ENCODE measurements at places on chromosomes 6 and 20. TPM values are rescaled to one million over a fixed set of nuclear protein-coding genes. Genes with fewer than 3 reads are reported as not detected.

The CLDN20 gene
- not detected for total RNA-seq

The CTAGE9 gene
- not detected for total RNA-seq

The RBBP8NL gene
- not detected for total RNA-seq

The QRSL1 gene
- total RNA-seq = 16.7 TPM

The ZKSCAN3 gene
- 4.7 TPM for total RNA-seq

The OR2H2 gene
- not detected for total RNA-seq

The CAGE1 gene
- total RNA-seq = not detected

The GTSF1L gene
- total RNA-seq = not detected

The LRRC1 gene
- total RNA-seq = 4.1 TPM

The UNC5CL gene
- 0.41 TPM for total RNA-seq

The PPP1R3G gene
- total RNA-seq = 6.5 TPM

The LMBRD1 gene
- total RNA-seq = 42.8 TPM

The SPINT3 gene
- not detected for total RNA-seq

GRCh38 chr6:159062564-159062945 lies 17.8 kb upstream of the TAGAP start:
- no peak for DNase-seq

DNA sequence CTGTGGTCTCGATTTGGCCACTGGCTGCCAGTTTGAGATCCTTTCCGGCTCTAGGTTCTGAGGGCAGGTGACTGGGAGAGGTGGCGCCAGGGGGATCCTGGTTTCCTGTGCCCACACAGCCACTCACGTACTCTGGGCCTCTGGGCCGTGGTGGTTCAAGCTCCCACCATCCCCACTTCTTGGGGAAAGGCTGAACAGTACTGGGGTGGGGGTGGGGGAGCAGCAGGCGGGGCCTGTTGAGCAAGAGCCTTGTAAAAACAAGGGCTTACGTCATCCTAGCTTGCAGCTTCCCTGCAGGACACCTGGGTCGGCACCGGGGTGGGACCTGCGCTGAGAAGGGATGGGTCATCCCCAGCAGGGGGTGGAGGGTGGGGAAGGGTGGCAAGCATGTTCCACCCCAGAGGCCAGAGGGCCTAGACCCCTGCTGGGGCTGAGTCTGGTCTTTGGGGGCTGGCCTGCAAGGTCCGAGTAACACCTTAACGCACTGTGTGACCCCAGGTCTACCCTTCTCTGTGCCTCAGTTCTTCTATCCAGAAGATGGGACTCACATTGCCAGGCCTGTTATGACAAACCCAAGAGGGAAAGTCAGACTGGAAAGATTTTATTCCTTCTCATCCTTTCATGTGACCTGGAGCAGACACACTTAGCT lies 3.1 kb upstream of the CEBPB start:
- DNase-seq = peak; percentile 36

- DNase-seq = no peak
Measured at GRCh38 chr20:60271597-60271996, 313.4 kb downstream of the CDH26 start.

- DNase-seq = no peak
Measured at GRCh38 chr20:20237093-20237959, 130.6 kb upstream of the INSM1 start.

DNA sequence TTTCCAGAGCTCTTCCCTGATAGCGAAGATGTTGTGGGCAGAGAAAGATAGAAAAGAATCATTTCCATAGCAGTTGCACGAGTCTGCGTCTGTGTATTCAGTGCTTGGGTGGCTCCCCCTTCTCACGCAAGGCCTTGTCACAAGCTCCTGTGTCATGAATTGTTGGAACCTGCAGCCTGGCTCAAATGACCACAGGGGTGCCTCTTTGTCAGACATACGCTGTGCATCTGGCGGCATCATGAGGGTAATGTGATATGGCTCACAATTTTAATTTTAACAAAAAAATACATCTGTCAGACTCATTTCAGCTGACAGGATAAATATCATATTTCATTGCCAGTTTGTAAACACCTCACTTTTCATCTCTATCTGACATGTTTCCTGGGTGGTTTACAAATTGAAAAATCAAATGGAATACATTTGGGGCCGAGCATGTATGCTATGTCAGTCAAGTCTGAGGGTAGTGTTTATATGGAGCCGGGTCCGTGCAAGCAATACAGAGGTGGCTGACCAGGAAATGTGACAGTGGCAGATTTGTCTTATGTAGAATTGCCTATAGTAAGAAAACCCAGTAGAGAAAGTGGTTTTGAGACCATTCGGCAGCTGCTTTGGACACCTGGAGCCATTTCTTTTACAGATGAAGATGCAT lies 90.9 kb downstream of the CAP2 start:
- DNase-seq = peak; percentile 15

- no peak for DNase-seq
Measured at GRCh38 chr6:79863566-79863965, 83.8 kb downstream of the ELOVL4 start.

DNA sequence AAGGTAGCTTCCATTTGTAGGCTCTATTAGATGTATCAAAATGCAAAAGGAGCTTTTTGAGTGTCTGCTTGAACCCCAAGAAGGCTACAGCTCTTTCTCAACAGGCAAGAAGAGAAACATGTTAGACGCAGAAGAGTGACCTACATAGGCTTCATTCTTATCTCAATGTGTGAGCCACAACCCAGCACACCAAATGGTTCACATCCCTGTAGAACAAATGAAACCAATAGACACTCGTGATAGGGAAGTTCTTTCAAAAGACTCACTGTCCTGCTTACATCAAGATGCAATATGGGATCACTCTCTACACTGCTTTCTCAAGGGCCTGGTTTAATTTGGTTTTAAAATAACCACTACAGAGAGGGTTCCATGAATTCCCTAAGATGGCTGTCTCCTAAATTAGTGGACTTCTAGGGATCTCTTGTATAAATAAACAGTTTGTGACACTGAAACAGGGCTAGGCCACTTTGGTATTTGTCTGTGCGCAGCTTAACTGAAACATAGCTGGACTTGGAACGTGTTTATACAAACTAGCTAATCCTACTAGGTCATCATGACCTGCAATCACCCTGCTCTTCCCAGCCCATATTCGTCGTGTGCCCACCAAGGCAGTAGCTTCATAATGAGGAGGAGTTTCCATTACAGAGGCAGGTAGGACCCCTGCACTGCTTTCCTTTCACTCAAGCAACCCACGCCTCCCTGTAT lies 225.4 kb upstream of the PREP start:
- no peak for DNase-seq

- DNase-seq = no peak
Measured at GRCh38 chr6:47714802-47715201, 16.4 kb downstream of the ADGRF4 start.

GRCh38 chr6:84779380-84779779 lies 15.0 kb upstream of the TBX18 start:
- no peak for DNase-seq

DNA sequence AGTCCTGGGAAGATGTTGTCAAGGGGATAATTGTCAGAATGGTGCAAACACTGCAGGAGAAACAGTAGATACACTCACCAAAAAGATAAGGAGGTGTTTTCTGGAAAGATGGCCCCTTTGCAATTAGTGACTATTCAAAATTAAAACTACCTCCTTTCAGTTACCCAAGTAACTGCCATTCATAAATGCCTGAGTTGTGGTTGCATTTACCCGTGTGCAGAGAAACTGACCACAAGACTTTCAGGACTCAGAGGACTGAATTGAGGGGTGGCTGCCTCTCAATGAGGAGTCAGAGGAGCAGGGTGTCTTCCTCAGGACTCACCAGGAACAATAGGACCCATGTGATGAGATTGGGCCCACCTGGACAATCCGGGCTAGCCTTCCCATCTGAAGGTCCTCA lies 39.0 kb downstream of the GCM1 start:
- DNase-seq = no peak

DNA sequence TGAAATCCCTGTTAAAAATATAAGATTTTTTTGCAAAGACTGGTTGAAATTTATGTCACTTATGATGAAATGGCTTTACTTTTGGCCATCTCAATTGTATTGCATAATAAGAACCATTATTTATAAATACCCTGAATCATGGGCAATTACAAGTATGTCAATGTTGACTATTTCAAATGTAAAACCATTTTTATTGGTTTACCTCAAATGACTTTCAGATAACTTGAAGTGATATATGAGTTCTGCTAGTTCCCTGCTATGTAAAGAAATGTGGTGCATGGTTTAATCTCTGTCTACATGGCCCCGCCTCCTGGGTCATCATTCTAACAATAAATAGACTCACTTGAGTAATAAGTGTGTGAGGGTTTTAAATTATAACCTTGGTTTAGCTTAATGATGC lies 275.6 kb upstream of the PREP start:
- DNase-seq = no peak

DNA sequence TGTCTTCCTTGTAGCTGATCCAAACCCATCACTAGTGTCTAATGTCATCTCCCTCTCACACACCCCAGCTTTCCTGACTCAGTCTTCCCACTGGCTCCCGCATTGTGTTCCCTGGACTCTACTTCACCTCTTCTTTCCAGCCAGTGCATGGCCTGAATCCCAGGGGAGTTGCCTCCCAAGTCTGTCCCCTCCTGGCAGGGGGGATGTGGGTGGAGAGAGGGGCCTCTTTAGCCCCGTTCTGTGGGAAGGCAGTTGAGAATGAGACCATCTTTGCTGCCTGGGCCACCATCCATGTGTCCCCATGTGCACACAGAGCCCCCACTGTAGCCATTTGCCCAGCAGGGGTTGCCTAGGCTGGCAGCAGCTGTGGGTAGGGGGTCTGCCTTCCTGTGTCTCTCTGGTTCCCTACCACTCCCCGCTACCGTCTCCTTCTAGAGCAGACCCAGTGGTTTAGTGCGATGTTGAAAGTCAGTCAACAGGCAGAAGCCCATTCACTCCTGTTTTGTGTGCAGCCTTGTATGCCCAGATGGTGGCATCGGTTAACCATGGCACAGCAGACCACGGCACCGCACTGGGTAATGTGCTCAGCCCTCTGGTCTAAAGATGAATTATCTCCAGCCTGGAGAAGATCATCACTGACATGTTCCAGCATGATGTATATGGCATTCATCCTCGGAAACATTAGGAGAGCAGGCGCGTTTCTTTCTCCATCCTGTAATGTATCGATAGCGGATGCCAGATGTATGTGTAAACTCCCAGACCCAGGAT lies 178.8 kb upstream of the SNX9 start:
- DNase-seq = no peak

- DNase-seq = no peak
Measured at GRCh38 chr20:33719277-33719988, 677 bp downstream of the PXMP4 start.

- no peak for DNase-seq
Measured at GRCh38 chr6:109009962-109010704, 84.5 kb downstream of the SESN1 start.

DNA sequence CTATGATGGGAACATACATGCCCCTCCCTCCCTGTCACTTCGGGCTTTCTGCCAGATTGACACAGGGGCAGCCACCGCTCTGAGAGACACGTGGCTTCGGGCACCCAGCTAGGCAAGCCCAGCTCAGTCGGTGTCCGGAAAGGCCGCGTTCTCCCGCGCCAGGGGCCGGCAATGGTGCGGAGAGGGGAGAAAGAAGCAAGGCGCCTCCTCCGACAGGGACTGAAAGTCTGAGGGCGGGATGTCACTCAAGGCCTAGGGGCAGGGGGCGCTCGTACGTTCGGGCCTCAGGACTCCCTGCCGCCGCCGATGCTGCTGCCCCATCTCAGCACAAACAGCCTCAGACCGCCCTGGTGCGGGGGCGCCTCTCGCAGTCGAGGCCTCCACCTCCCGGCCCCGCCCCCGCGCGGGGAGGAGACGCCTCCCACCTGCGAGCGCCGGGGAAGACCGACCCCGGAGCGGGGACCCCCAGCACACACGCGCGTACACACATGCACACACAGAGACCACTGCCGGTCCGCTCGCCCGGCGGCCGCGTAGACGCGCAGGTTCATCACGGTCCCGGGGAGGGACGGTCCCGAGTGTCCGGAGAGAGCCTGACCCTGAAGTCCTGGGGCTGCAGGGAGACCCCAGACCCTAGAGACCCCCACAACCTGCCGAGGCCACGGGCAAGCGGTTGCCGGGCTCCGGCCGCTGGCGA lies 1.9 kb downstream of the GRM4 start:
- DNase-seq = no peak

DNA sequence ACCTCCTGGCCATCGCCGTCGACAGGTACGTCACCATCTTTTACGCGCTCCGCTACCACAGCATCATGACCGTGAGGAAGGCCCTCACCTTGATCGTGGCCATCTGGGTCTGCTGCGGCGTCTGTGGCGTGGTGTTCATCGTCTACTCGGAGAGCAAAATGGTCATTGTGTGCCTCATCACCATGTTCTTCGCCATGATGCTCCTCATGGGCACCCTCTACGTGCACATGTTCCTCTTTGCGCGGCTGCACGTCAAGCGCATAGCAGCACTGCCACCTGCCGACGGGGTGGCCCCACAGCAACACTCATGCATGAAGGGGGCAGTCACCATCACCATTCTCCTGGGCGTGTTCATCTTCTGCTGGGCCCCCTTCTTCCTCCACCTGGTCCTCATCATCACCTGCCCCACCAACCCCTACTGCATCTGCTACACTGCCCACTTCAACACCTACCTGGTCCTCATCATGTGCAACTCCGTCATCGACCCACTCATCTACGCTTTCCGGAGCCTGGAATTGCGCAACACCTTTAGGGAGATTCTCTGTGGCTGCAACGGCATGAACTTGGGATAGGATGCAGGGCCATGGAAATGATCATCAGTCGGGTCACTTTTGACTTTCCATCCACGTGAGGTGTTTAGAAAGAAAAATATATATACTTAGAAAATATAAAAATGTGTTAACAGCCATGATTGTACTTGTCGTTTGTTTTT lies 868 bp downstream of the MC3R start:
- no peak for DNase-seq

DNA sequence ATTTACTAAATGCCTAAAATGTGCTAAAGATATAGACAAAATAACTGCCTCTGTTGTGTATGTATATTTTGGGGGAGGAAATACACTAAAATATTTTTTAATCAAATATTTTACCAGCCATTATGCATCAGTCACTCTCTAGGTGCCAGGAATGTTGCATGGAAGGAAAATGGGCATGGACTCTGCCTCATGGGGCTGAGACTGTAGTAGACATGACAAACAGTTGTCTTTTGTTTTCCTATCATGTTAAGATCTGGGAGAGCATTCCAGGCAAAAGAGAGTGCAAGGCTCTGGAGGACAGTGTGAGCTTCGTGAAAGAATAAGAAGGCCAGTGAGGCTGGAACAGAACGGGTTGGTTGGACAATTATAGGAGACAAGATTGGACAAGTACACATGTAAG lies 26.5 kb downstream of the HLA-DOB start:
- no peak for DNase-seq

GRCh38 chr20:63829945-63830835 lies 874 bp downstream of the ZBTB46 start:
- DNase-seq = no peak
